ENCODE measurements at places on chromosomes 3 and 15.

GRCh38 chr15:85564686-85565085 is 184.3 kb downstream of the AKAP13 start:
- no peak for DNase-seq

DNA sequence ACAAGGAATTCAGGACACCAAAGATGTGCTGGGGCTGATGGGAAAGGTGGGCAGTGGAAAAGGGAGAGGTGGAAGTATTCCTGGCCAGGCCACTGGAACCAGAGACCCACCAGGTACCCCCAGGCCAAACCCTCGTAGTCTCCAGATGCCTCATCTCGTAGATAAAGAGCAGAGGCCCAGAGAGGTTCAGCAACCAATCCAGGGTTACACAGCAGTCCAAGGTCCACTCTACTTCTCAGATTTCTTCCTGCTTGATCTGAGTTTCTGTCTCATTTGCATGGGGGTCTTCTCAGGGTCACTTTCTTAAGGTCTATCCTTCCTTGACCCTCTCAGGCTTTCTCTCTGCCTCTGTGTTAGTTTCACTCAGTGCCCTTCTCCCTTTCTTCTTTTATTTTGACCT is 5.1 kb downstream of the TTC21A start:
- no peak for DNase-seq

- DNase-seq = peak; percentile 89
Observed at GRCh38 chr15:73573572-73573971, 59.6 kb downstream of the NPTN start.

DNA sequence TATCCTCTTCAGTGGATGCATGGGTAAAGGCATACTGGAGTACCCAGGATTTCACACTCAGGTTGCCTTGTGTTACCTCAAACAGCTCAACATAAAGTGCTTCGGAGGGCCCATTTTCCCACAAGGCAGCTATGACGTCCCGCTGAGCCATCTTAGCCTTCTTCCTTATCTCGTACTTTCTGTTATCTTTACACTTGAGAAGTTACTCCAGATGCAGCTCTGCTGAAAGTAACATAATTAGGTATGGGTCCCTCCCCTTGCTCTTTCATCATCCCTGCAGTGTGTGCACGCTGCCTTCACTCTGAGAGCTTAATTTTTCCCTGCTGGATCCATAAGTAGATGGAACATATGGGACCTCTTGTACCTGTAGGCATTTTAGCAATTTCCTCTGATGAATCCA is 410.3 kb downstream of the AGBL1 start:
- no peak for DNase-seq

- no peak for DNase-seq
Observed at GRCh38 chr3:35708394-35709271, 69.3 kb downstream of the ARPP21 start.

- DNase-seq = no peak
Observed at GRCh38 chr3:120796976-120797375, 54.4 kb downstream of the GTF2E1 start.

- DNase-seq = no peak
Observed at GRCh38 chr3:46098319-46098761, 71.1 kb upstream of the XCR1 start.

GRCh38 chr3:129933471-129933870 is 40.0 kb upstream of the TMCC1 start:
- no peak for DNase-seq

DNA sequence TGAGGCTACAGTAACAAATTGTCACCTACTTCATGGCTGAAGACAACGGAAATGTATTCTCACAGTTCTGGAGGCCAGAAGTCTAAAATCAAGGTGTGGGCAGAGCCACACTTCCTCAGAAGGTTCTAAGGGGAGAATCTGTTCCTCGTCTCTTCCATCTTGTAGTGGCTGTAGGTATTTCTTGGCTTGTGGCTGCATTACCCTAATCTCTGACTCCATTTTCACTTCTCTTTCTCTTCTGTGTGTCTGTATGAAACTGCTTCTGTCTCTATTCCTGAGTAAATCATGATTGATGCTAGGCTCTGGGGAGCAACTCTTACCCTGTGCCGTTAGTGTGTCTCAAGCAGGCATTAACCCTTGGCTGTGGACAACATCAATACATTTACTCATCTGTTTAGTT is 164.7 kb downstream of the SQOR start:
- DNase-seq = no peak

GRCh38 chr15:50503144-50503543 is 43.3 kb downstream of the USP50 start:
- no peak for DNase-seq

DNA sequence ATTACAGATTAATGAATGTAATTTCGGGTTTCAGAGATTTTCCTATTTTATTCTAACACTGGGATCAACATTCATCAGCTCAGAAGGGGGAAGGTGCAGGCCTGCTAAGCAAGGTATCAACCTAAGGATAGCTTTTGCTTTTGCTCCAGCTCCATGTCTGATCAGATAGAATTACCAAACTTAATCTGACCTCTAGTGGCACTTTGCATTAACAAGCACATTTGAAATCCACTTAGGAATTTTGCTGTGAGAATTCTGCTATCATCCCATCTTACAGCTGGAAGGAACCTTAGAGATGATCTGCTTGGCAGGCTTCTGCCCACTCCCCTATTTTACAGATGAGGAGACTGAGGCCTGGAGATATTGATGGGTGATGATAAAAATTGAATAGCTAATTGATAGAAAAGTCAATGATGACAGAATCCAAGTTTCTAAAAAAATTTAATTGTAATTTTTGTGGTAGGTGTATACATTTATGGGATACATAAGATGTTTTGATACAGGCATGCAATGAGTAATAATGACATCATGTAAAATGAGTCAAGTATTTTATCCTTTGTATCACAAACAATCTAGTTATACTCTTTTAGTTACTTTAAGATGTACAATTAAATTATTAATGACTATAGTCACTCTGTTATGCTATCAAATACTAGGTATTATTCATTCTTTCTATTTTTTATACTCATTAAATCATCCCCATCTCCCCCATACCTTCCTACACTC is 209.2 kb upstream of the ZPLD1 start:
- no peak for DNase-seq

- no peak for DNase-seq
Observed at GRCh38 chr3:127174715-127175140, 18.2 kb upstream of the PRR23E start.

- no peak for DNase-seq
Observed at GRCh38 chr15:59721411-59721810, 32.3 kb upstream of the BNIP2 start.

DNA sequence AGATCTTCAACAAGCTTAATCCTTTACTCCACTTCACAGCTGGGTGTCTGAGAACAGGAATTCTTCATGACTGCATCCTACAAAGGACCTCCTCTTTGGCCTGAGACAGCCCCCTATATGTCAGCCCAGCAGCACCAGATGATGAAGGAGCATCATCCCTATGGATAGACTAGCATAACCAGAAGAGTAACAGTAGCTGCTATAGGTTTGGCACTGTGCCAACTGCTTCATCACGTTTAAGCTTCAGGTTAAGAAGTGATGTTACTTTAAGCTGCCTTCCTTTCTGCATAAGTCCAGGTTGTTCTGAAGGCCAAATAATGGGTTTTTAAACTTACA is 50.6 kb downstream of the CMSS1 start:
- no peak for DNase-seq

DNA sequence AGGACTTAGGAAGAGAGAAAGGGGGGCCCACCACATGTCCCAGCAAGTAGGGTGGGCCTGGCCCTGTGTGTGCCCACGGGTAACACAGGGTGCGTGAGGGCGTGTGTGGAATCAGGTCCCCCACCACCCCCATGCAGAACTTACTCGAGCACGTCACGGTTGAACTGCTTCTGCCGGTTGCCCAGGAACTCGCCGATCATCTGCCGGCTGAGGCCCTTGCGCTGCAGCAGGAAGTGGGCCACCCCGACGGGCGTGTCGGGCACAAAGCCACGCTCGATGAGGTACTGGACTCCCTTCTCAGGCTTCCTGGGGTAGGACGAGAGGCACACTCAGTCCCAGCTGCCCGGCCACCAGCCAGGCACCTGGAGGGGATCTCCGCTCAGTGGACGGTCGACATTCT is 83.1 kb upstream of the RPL32 start:
- no peak for DNase-seq

GRCh38 chr15:76935620-76936019 is 4.1 kb downstream of the RCN2 start:
- DNase-seq = no peak

- DNase-seq = no peak
Observed at GRCh38 chr3:53682807-53683206, 163.4 kb downstream of the CHDH start.

- DNase-seq = no peak
Observed at GRCh38 chr15:36407647-36408046, 171.8 kb upstream of the CDIN1 start.

- DNase-seq = no peak
Observed at GRCh38 chr3:33575311-33575710, 135.1 kb upstream of the UBP1 start.

DNA sequence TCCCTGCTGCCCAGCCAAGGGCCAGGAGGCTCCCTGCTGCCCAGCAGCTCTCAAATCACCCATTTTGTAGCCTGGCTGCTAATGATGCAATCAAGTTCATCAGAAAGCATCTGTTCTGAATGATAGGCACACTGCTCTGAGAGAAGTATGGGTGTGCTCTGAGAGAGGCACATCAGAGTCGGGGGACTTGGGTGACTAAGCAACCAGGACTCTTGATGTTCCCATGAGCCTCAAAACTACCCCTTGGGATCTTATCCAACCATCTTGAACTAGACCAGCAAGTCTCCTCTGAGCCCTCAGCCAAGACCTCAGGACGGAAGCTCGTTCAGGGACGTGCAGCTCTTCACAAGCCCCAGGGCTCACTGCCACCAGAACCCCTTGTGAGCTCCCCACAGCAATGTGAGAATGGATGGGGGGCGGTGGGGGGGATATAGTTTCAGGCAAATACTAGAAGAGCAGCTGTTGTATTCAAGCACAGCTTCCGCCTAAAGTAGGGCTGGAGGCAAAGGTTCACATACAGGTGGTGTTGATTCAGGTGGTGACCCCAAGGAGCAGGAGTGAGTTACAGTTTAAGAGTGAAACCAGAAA is 52.2 kb upstream of the HES1 start:
- DNase-seq = no peak

- no peak for DNase-seq
Observed at GRCh38 chr15:40002295-40002694, 36.7 kb downstream of the SRP14 start.

DNA sequence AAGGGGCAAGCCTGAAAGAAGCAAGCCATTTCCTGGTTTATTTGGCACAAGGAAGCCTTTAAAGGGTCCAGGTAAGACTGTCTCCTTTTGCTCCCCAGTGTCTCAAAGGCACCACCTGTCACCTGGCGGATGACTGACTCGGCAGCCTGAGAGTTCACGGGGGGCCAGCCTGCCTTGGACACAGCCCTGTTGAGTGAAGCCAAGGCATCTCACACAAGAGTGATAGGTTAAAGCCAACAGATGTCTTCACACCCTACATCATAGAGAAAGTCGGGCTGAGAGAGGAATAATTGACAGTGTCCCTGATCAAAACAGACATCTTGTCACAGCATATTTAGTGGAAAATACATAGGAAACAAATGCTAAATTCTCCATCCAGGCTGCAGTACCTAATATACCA is 28.2 kb upstream of the LIPC start:
- no peak for DNase-seq

GRCh38 chr3:54963641-54964040 is 35.8 kb upstream of the LRTM1 start:
- no peak for DNase-seq

DNA sequence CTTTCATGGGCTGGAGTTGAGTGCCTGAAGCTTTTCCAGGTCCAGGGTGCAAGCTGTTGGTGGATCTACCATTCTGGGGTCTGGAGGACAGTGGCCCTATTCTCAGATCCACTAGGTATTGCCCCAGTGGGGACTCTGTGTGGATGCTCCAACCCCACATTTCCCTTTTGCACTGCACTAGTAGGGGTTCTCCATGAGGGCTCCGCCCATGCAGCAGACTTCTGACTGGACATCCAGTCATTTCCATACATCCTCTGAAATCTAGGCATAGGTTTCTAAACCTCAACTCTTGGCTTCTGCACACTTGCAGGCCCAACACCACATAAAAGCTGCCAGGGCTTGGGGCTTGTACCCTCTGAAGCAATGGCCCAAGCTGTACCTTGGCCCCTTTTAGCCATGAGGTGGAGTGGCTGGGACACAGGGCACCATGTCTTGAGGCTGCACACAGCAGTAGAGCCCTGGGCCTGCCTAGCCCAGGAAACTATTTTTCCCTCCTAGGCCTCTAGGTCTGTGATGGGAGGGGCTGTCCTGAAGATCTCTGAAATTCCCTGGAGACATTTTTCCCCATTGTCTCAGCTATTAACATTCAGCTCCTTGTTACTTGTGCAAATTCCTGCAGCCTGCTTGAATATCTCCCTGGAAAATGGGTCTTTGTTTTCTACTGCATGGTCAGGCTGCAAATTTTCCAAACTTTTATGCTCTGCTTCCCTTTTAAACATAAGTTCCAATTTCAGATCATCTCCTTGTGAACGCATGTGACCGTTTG is 6.0 kb upstream of the HACD2 start:
- no peak for DNase-seq

DNA sequence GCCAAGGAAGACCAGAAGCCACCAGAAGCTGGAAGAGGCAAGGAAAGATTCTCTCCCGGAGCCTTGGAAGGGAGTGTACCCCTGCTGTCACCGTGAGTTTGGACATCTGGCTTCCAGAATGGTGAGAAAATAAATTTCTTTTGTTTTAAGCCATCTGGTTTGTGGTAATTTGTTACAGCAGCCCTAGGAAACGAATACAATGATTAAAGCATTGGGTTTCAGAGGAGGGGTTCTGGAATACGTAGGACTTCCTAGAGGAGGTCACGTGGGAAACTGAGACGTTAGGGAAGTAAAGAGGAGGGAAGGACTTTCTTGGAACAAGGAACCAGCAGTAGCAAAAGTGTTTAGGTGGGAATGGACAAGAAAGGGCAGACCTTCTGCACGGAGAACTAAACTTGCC is 377.7 kb downstream of the IL20RB start:
- no peak for DNase-seq

GRCh38 chr15:66723826-66724731 is 22.0 kb downstream of the SMAD6 start:
- DNase-seq = no peak

DNA sequence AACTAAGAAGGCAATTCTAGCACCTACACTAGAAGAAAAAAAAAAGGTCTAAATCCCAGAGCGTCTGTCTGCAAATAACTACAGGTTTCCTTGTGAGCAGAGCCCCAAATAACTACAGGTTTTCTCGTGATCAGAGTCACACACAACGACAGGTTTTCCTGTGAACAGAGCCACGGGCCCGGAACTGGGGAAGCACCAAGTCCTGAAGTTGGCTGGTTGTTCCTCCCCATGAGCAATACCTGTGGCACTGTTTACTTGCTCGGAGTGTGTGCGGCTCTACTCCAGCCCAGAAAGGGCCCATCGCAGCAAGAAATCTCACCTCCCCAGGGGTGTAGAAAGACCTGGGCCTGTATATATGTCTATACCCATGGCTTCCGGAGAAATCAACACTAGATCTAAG is 644 bp upstream of the MASP1 start:
- DNase-seq = no peak

DNA sequence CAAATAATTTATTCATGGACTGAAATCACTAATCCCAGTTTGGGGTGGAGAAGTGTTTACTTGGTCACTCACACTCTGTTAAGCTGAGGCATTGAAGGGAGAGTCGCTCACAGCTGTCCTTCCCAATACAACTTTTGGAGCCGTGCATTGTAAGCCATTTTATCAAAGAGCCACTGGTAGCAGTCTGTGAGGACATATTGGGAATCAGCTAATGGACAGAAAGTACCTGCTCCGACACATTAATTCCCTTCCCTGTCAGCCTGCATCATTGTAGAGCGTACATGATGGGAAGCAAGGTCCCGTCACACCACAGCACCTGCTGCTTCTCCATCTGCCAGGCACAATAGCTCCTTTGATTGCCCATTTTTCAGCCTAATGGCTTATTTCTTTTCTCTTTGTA is 643.2 kb downstream of the SQOR start:
- DNase-seq = no peak
